ENCODE measurements at places on chromosomes 11 and 22.
A peak's percentile ranks its signal among the peaks of the same experiment; 100 is the strongest.

DNA sequence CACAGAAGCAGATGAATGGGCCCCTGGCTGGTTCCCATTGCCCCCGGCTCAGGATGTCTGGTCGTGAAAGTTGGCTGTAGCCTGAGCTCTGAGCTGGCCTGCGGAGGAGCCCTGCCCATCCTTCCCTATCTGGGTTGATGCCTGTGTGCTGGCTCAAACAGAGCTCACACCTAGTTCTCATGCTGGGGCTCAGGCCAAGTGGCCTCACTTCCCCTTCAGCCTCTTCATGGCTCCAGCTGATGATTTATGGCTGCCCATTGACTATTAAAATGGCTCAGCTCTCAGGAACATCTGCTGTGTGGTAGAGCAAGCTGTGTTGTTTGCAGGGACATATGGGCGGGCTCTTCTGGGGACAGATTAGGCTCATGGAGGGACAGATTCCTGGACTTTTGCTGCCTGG is 64.7 kb downstream of the ADAMTS15 start:
- no peak for DNase-seq

DNA sequence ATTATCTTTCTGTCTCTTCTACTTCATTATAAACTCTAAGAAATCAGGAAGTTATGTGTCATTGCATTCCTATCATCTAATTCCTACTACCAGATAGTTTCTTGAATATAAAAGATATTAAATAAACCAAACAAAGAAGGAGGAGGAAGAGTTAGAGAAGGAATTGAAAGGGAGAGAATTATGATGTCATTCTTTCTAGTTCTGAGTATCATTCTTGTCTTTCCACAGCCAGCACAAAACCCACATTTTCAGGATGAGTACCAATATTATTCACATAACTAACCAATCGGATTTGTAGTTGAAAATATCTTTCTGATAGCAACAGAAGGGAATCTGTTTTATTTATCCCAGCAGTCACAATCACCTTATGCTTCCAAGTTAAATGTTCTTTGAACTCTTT is 13.3 kb downstream of the MS4A13 start:
- DNase-seq, result no peak

- no peak for DNase-seq
Observed at GRCh38 chr11:119593346-119593745, 135.7 kb downstream of the NECTIN1 start.

- DNase-seq, result no peak
Observed at GRCh38 chr11:99682646-99683045, 661.9 kb downstream of the CNTN5 start.

DNA sequence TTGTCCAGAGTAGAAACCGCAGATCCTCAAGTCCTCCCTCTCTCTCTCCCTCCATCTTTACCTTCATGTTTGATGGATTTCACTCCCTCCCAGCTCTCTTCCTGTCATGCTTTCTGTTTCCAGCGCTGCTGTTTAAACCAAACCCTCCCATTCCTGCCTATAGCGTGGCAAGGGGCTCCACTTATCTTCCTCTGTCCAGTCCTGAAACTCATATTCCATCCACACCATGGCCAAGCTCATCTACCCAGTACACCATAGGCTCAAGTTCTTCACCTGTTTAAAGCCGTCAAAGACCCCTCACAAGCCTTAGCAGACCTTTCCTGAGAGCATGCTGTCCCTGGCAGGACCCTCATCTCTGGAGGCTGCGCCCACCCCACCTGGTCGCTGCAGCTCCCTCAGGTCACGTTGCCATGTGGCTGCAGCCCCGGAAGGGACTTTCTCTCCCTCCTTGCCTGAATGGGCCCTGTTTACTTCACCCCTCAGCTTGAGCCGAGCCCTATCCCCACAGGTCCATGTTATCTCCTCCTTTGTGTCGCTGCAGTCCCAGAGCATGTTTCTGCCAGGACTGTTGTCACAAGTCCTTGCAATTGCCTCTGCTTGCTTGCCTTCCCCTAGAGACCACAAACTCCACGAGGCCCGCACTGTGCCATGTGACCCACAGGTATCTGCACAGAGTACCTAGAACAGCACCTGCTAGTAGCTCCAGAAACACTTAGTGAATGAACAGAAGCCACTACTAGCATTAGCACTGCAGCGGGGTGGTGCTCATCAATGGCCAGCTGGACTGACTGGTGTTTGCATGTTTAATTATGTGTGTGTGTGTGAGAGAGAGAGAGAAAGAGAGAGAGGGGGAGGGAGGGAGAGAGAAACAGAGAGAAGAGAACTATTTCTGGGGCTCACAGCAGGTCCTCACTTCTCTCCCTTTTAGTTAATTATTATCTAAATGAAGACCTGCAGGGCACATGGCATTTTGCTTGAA is 149.4 kb upstream of the SNX19 start:
- no peak for DNase-seq

DNA sequence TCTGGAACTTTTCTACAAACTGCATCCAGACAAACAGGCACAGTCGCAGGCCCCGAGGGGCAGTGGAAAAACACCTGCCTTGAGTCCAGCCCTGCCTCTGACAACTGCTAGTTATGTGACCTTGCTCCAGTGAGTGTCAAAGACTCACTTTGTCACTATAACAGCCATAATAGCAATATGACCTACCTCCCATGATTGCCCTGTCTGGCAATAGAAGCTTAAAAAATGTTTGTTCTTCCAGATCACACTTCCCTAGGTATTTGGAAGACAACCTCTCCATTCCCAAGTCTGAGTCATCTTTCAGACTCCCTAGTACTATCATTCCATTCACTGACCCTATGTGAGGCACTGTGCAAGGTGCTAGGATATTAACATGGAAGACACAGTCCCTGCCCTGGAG is 74.5 kb downstream of the RPL27A start:
- no peak for DNase-seq

- DNase-seq, result no peak
Observed at GRCh38 chr11:16528639-16529038, 172.3 kb upstream of the SOX6 start.

DNA sequence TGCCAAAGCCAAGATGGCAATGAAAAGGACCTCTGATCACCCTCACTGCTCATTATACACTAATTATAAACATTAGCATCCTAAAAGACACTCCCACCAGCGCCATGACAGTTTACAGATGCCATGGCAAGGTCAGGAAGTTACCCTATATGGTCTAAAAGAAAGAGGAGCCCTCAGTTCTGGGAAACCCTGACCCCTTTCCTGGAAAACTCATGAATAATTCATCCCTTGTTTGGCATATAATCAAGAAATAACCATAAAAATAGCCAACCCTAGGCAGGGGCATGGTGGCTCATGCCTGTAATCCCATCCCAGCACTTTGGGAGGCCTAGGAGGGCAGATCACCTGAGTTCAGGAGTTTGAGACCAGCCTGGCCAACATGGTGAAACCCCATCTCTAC is 12.7 kb upstream of the CAPN5 start:
- DNase-seq, result no peak

DNA sequence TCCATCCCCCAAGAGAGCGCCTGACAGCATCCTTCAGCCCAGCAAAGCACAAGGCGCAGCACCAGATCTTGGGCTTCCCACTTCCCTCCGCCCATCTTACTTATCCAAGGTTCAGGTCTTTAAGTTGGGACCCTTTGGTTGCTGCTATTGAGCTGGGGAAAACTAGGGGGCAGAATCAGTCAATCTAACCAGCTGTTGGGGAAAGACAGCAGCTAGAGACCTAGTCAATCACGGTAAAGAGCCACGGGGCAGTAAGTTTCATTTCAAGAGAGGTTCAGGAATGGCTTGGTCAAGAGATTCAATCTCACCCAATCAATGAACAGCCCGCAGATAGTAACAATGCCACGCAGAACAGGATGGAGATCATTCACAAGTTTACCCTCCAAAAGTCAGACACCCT is 1.7 kb downstream of the ABTB2 start:
- no peak for DNase-seq

DNA sequence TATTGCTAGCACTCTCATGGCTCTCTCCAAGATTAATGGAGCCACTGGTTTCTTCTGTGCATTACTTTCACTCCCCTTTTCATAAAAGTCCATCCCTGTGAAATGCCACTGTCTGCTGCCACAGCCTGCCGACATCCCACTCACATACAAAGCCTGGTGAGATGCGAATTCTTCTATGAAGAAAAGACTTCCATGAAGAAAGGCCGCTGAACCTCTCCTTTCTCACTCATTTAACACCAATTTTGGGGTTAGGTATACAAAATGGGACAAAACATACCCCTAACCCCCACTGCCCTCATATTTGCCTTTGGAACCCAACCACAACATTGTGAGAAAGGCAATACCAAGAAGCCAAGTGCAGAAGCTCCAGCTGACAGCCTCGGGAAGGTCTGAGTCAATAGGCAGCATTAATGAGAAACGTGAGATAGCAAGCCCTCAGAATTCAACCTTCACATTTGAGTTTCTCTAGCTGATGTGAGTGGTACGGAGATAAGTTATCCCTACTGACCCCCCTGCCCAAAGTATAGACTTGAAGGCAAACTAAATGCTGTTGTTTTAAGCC is 156.4 kb downstream of the ATG16L2 start:
- DNase-seq, result no peak

DNA sequence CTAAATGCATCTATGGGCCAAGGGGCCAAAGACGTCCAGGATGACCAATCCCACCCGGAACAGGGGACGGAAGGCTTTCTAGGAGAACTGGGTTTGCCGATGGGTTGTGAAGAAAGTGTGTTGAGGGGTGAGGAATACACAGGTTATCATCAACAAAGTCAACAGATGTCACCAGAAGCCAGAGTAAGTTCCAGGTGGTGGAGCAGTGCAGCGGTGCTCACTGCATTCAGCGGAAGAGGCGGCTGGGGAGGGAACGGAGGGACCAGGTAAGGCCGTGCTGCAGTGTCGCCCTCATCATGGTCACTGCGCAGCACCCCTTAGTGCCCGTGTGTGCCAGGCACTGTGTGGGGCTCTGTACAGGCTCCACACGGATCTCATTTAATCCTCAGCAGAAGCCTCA is 176.0 kb downstream of the EFCAB6 start:
- no peak for DNase-seq

GRCh38 chr11:37141707-37142106 is 543.7 kb upstream of the RAG2 start:
- DNase-seq, result no peak

GRCh38 chr11:1035577-1036283 is 788 bp downstream of the MUC6 start:
- no peak for DNase-seq

- no peak for DNase-seq
Observed at GRCh38 chr22:35092406-35092805, 26.4 kb downstream of the ISX start.

GRCh38 chr22:37176464-37177061 is 11.5 kb downstream of the C1QTNF6 start:
- DNase-seq, result no peak

DNA sequence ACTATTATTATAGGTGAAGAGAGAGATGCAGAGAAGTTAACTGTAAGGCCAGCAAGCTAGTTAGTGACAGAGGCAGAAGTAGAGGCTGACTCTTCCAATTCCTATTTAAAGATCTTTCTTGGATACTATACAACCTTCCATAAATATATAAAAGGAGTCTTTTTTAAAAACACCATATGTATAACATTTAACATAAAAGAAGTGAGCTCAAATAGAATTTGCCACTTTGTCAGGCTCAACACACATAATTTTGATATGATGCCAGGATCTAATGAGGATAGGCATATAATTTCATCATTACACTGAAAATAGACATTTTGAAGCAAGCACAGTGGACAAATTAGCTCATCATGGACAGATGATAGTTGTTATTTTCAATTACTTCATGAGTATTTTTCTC is 64.1 kb upstream of the MPPED2 start:
- DNase-seq, result no peak

GRCh38 chr11:68016904-68017817 is 7.0 kb downstream of the ALDH3B1 start:
- no peak for DNase-seq

DNA sequence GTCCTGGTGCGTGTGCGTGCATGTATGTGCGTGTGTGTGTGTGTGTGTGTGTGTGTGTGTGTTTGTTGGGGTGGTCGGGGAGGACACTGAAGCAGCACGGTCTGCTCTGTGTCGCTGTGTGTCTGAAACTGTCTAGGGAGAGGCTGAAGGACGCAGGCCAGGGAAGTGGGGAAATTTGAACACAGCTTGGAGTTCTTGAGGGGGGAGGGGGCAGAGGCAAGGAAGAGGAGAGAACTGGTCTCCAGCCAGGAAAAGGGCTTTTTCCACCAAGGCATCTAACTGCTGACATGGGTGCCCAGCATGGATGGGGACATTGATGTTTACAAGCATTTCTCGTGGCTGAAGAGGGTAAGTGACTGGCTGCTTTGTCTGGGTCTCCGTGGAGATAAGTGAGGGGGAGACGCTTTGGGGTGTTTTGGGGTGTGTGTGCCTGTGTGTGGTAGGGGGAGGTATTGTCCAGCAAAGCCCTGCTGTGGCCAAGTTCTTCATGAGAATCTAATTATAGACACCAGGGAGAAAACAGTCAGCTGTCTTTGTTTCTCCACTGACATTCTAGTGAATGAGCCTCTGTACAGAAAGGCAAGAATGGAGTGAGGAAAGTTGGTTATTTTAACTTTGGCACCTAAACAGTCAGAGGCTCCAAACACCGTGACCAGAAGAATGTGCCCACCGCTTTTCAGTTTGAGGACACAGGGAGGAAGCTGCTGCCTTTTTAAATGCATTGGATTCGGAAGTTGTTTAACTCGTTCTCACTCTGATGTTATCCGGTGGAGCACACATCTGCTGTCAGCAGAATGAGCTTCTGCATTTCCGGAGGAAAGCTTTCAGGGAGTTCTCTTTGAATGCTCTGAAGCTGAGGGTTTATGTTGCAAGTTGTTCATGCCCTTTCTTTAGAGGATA is 63.7 kb downstream of the PPFIBP2 start:
- no peak for DNase-seq

DNA sequence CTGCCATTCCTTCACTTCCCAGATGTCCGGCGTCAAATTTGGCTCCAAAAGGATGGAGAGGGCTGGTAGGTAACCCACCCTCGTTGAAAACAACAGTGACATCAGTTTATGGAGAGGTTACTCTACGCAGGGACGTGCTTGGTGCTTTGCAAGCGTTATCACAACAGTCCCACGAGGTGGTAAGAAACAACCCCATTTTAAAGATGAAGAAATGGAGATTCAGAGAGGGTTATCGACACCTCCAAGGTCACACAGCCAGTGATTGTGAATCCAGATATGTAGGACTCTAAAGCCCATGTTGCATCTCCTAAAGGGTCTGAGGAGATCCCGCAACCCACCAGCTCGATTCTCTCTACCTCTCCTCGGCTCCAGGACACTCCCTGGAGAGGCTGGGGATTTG is 773 bp downstream of the MIAT start:
- no peak for DNase-seq

GRCh38 chr11:59756558-59756840 is 1.3 kb downstream of the STX3 start:
- no peak for DNase-seq

GRCh38 chr11:75697906-75698581 is 19.6 kb upstream of the MOGAT2 start:
- DNase-seq, result no peak

GRCh38 chr11:111548525-111548924 is 8.0 kb downstream of the LAYN start:
- DNase-seq, result no peak

DNA sequence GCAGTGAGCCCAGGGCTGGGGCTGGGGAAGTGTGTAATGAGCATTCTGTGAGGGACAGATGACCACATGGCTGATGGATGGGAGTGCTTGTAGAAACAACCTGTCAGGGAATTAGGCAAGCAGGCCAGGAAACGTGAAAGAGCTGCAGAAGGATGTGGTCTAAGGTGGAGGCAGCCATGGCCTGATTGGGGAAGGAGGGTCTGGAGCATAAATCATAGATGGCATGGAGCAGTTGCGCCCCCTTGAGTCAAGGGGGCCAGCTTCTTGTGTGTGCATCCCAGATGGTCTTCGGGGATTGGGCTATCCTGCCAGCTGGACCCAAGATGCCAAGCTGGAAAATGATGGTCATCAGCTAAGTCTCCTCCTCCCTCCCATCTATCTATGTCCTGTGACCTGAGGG is 119.4 kb upstream of the CLPB start:
- peak; percentile 15 for DNase-seq
